ENCODE measurements at places on chromosomes 16 and 17.
A peak's percentile ranks its signal among the peaks of the same experiment; 100 is the strongest.

GRCh38 chr17:71287071-71287823, 833.6 kb upstream of the SOX9 start:
- DNase-seq: peak; percentile 29

GRCh38 chr16:4505356-4506147, 29.4 kb downstream of the HMOX2 start:
- no peak for DNase-seq

GRCh38 chr17:5485270-5486205, at the start of gene DERL2:
DERL2 (minus strand) TSS chr17:5486178; CDS start chr17:5486161, 17 bp downstream.
- no peak for DNase-seq

GRCh38 chr17:41651625-41652460, 27.5 kb upstream of the KRT17 start:
- DNase-seq: peak; percentile 84

DNA sequence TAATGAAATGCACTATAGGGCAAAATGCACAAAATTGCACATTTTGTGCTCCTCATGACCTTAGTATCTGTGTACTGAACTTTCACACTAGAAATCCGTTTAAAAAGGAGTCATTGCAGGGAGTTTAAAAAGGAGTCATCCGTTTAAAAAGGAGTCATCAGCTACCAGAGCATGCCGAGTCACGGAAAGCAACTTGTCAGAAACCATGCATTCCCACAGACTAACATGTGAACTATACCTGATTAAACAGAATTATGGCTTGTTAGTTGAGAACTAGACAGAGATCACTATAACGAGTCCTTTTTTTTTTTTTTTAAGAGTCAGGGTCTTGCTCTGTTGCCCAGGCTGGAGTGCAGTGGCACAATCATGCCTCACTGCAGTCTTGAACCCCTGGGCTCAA, 35.9 kb downstream of the SLC6A4 start:
- no peak for DNase-seq

- DNase-seq: peak; percentile 37
These were observed 79.4 kb upstream of the KSR1 start for GRCh38 chr17:27376637-27377547.

- DNase-seq: no peak
These were observed 42.5 kb downstream of the YPEL2 start for GRCh38 chr17:59373882-59374495.

DNA sequence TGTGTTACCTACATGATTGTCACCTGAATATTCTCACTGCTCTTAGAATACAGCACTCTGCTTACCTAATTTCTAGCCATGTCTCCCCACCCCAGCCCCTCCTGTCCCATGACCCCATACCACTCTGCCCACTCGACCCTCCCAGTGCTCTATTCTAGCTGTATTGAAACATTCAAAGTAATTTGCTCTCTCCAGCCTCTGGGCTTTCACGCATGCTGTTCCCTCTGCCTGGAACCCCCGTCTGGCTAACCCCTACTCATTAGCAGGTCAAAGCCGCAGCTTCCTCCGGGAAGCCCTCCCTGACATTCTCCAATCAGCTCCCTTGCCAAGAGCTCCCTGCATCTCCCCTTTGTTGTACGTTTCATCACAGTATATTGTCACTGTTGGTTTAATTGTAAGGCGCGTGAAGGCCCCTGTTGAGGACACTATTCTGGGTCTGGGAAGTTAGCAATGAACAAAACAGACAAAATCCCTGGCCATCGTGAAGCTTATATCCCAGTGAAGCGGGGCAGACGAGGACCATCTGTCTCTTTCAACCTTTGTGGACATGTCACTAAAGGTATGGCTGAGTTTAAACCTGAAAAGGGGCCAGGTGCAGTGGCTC, 72.3 kb upstream of the LHX1 start:
- no peak for DNase-seq

- DNase-seq: no peak
These were observed 13.6 kb downstream of the MRM1 start for GRCh38 chr17:36614933-36615332.

DNA sequence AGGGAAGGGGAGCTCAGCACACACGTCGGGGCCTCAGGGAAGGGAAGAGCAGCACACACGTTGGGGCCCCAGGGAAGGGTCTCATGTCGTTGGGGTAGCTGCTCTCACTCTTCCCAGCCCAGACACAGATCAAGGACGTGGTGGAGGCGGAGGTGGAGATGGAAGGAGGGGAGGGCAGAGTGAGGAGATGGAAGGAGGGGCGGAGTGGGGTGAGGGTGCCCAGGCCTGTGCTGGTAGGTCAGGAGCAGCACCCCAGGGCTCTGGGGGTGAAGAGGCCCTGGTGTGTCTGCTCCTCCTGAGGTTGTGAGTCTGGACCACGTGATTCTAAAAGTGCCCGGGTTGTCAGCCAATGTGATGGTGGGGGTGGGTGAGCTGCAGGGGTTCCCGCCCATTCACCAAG, 14.9 kb downstream of the CLCN7 start:
- DNase-seq: no peak

GRCh38 chr17:67055041-67055443, 10.7 kb downstream of the CACNG1 start:
- no peak for DNase-seq

GRCh38 chr17:6903326-6903900, 71.9 kb upstream of the TEKT1 start:
- no peak for DNase-seq

DNA sequence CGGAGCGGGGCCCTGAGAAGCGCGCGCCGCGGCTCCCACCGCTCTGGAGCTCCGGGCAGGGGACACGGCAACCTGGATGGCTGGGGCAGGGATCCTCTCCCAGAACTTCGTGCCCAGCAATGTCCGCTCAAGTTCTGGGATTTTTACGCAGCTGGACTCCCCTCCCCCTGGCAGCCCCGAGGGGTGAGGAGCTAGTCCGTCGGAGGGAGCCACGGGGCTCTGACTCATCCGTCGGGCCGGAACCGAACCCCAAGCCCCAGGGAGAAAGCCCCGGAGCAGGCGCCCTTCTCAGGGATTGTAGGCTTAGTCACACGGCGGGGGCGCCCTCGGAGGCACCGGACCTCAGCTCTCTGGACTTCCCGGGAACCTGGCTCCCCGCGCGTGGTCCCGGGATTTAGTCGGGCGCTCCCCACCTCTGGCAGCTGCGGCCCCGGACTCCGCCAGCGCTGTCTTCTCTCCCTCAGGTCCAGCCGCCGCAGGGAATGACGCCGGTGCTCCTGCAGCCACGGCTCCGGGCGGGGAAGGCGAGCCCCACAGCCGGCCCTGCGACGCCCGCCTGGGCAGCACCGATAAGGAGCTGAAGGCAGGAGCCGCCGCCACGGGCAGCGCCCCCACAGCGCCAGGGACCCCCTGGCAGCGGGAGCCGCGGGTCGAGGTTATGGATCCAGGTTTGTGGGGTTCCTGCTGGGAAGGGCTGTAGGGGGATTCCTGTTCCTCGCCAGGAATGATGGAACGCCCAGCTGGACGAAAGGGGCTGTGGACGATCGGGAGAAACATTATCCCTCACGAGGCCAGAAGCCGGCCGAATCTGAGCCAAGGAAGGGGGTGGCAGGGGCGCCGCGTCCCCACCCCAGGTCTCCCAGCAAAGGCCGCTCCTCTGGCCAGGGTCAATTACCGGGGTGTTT, 830 bp downstream of the SPHK1 start:
- DNase-seq: peak; percentile 63

GRCh38 chr17:71098071-71098470, 928.7 kb downstream of the KCNJ2 start:
- no peak for DNase-seq

- no peak for DNase-seq
These were observed 82.8 kb downstream of the METRNL start for GRCh38 chr17:83162035-83162745.

DNA sequence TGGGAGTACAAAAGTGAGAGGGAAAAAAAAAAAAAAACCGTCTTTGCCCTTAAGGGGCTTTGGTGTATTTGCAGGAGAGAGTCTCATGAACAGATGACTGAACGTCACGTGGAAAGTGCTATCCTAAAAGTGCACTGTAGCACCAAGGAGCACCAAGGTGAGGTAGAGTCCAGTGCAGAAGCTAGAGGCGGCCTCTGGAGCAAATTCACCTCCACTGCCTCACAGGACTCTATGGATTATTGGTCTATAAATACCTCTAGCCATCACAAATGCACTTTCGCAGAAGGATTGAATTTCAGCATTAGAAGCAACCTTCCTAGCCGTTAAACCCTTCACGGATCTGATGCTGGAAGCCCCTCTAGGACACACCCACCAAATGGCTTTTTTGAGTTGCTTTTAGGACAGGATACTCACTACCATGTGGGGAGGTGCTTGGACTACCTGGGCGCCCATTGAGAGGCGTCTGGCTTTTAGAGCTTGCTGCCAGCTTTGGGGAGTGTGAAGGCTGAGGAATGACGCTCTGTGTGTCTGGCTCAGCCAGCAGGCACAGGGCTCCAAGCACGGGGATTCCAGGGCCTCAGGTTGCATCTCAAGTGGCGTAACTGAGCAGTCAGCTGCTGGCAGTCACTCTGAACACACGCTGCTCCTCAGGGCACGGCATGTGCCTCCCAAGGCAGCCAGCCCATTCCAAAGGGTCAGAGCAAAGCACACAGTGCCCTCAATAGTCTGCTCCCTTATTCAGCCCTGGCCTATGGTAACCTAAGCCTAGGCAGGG, 52.7 kb downstream of the CDRT4 start:
- no peak for DNase-seq

DNA sequence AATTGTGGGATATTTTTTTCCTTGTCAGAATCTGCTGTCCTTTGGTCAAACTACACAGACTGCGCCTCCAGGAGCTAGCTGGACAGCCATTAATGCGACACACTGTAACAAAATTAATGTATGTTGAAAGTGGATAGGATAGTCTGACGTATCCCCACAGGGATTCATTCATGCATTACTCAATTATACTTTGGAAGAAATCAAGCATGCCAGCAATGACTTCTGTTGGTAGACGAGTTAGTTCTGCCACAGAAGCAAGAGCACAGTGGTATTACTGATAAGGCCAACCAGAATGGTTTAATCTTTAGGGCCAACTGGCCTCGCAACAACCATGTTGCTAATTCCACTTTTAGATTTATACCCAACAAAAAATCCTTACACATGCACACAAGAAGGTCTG, 106.4 kb upstream of the TOB1 start:
- no peak for DNase-seq

GRCh38 chr17:80782536-80783427, 208.9 kb upstream of the CHMP6 start:
- peak; percentile 41 for DNase-seq

DNA sequence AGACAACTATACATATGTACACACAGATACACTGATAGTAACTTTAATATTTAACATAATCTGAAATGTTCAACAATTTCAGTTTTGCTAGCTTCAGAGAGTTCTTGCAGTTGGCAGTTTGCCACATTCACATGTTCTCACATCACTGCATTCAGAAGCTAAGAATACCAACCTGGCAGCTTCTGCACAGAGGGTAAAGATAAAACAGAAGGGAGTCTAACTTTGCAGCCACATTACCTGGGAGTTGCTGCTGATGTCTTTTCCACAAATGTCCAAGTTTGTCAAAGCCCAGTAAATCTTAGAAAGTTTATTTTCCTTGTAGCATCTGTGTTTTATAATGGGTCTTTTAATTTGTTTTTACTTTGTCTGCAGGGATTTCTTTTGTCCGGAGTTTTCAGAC, 332.0 kb downstream of the BCAS3 start:
- no peak for DNase-seq

All from urothelium cell line (cell line).